Naive thymus-derived CD8-positive, alpha-beta T cell (primary cell): ENCODE measurements at places on chromosomes 4 and X. TPM values are rescaled to one million over a fixed set of nuclear protein-coding genes. Genes with fewer than 3 reads are reported as not detected.

Gene MGAT4D
- not detected for total RNA-seq

Gene POLN
- 2.9 TPM for total RNA-seq

Gene GPAT3
- total RNA-seq, result 6.1 TPM

Gene IQCM
- not detected for total RNA-seq

Gene FUNDC1
- 9.5 TPM for total RNA-seq

Gene BEX5
- total RNA-seq, result 4.9 TPM

Gene CTAG1A
- not detected for total RNA-seq

Gene AMOT
- total RNA-seq, result 2.4 TPM

Gene P2RY8
- 131 TPM for total RNA-seq

Gene APELA
- total RNA-seq, result not detected

Gene CTAG2
- 13.4 TPM for total RNA-seq

Gene CPXCR1
- not detected for total RNA-seq

Gene EXOC1L
- total RNA-seq, result not detected

Gene TBC1D8B
- total RNA-seq, result 1.7 TPM

Gene TMEM47
- total RNA-seq, result not detected

Gene ARHGAP6
- 0.22 TPM for total RNA-seq

Gene GPR119
- total RNA-seq, result not detected

Gene YY2
- total RNA-seq, result 2.1 TPM

Gene F8A3
- total RNA-seq, result 9.7 TPM

Gene PDZD4
- 0.66 TPM for total RNA-seq

Gene ERAS
- not detected for total RNA-seq

Gene F8A2
- total RNA-seq, result not detected

Gene PCDH19
- not detected for total RNA-seq

Gene VSIG1
- 39.5 TPM for total RNA-seq

Gene PASD1
- not detected for total RNA-seq

Gene REELD1
- total RNA-seq, result 1.8 TPM

Gene USP26
- total RNA-seq, result not detected

Gene HGFAC
- total RNA-seq, result not detected
